ENCODE measurements at places on chromosomes 4 and X.

GRCh38 chrX:24149351-24150050 is at the start of gene ZFX:
Gene ZFX (plus strand): TSS chrX:24149729. CDS start chrX:24172743, 23,014 bp downstream.
- no peak for DNase-seq

DNA sequence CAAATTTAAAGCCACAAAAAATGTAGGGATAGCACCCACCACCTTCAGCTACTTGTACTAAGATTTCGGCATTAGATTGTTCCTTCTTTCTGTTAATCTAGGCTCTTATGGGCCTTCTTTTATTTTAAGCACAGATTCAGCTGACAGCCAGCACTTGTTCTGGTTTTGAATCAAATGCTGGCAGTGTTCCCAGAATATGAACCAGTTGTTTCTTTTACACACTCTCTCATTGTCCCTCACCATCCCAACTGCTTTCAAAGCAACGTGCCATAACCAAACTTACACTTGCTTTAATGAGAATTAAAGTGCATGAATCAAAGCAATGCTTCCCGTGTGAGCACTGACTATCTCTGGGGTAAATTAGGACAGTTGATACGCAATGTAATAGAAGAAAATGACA is 744.5 kb upstream of the FAM241A start:
- no peak for DNase-seq

- DNase-seq = no peak
These were observed 53.9 kb upstream of the PPP2R3B start for GRCh38 chrX:440636-441035.

GRCh38 chr4:76639288-76639687 is 204.3 kb downstream of the SHROOM3 start:
- no peak for DNase-seq

DNA sequence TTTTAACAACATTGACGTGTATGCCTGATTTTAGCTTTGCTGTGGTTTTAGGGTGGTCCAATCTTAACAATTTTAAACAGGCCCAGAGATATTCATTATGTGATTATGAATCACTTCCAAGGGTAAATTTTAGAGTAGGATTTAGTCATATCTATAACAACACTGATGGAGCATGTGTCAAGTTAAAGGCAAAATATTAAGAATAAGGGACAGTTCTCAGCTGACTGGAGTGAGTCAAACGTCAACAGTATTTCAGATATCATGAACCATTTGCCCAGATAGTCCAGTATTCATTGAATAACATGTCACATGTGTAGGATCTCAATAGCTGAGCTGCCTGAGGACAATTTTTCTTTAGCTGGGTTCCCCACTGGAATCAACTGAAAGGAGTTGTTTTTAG is 61.3 kb upstream of the VCX2 start:
- DNase-seq = no peak

DNA sequence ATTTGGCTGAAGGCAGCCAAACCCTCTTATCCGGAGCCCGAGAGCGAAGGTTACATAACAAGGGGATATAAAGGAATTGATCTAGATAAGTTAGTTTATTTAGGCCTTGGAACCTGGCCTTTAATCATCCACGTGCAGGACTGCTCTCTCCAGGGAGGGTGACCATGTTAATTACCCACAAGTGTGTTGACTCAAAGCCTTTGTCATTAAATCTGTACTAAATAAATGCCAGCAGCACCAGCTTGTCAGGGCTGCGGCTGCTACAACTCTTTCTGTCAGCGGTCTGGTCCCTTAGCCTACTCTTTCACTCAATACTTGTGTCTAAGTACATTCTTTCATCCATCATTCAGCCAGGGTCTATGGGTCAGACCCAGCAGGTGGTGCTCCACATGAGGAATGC is 206.1 kb downstream of the TBCK start:
- no peak for DNase-seq

DNA sequence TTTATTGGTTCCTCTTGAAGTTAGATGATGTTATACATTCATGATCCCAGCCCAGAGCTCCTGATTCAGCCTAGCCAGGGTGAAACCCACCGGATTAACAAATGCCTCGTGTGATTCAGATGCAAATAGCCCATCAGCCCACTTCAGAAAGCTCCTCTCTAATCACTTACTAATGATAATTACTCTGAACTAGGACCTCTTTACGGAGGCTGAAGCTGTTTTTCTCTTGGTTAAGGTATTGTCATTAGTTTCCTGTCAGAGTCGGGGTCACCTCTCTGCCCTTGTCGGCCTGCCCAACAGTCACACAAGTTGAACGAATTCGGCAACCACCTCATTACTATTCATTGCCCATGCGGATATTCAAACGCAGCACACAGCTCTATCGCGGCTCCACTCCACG is 36.6 kb downstream of the ZFP42 start:
- no peak for DNase-seq

DNA sequence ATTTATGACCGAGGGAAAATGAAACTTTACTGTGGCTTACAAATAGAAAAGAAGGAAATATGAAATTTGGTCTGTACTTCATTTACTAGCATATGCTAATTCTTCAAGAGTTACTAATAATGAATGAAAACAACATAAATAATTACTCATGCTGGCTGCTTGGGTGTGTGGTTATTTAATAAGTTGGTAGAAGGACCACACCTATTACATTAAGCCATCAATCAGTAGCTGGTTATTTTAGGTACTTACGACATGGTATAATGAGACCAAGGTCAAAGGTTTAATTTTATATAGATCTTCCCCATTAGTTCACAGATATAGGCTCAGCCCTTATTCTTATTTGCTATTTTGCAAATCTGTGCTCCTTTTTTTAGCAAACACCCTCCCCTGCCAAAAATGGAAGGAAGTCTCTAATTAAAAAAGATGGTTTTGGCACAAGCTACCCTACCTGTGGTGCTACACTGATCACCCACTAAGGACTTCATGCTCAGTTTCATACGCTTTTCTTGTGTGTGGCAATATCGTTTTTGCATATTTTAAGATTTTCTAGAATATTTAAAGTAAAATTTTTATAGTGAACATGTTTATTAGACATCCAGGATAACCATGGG is 14.1 kb downstream of the TMPRSS11D start:
- no peak for DNase-seq

DNA sequence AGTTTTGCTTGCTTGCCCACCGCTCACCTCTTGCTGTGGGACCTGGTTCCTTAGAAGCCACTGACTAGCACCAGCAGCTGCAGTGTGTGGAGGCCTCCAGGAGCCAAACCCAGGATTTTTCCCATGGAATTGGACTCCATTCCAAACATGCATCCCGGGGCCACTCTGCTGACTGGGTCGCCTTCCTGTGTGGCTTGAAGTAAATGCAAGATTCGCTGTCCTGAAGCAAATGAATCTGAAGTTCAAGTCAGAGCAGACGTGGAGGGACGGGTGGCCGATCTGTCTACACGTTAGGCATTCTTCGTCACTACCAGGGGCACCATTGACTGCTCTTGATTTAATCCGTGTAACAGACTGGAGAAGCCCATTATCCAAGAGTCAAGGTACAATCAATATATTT is 109.0 kb downstream of the SHOX start:
- DNase-seq = no peak

- DNase-seq = no peak
These were observed 317.5 kb upstream of the GRIA3 start for GRCh38 chrX:122866532-122866931.

DNA sequence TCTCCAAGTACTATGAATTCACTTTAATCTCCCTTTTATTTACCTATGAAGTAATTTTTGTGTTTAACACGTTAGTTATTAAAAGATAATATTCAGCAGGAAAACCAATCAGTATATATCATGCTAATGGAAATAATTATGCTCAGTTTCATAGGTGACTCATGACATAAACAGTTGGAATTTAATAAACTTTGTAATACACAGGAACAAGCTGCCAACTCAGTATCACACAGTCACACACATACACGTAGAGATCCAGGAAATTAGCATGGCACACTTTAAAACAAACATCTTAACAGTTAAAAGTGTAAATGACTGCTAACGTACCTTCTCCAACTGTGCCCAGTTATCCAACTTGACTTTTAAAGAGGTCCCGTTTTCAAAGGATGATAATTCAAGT is 2.3 kb downstream of the SPATA4 start:
- no peak for DNase-seq

DNA sequence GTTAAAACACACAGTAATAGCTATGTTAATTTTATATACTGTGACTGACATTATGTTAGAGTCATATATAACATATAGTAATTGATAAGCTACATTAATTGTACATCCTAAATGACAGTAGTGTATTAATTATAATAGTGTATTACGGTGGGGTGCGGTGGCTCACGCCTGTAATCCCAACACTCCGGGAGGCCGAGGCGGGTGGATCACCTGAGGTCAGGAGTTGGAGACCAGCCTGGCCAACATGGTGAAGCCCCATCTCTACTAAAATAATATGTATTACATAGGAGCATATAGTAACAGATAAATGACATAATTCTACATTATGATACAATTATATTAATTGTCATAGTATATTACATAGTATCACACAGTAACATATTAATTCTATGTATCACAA is 12.2 kb downstream of the ASMTL start:
- DNase-seq = no peak

DNA sequence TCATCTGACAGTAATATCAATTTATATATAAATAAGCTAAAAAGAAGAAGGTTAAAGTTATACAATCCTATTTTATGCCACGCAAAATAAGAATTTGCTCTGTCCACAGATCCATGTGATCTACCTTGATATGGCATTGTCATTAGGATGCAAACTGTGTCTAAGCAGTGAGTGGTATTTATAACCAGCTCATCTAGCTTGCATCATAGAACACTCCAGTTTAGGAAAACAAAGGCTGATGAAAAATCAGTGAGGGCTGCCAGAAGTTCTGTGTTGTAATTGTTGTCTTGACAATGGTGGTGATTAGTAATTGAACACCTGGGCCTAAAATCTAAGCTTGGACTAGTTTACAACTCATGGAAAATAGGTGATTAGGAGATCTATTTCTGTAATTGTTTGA is 111.0 kb downstream of the CPE start:
- no peak for DNase-seq

Measured in HTR-8/SVneo (cell line).